ENCODE measurements at places on chromosomes 2 and 18.

GRCh38 chr2:187986390-187987105, 305.1 kb upstream of the GULP1 start:
- no peak for DNase-seq

GRCh38 chr2:2703762-2704427, 372.8 kb upstream of the MYT1L start:
- no peak for DNase-seq

DNA sequence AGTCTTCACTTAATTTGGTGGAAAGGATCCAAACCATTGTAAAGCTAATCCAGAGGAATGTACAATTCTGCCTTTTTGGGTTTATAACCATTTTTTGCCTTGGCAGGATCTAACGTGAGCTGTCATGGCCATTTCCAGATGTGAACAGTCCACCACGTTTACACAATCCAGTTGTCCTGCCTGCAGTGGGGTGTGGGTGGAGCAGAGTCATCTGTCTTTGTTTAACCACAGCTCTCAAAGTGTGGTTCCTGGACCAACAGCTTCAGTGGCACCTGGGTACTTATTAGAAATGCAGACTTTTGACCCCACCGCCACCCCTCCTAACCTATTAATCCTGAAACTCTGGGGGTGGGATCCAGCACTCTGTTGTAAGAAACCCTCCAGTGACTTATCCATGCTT, 35.9 kb downstream of the FHOD3 start:
- DNase-seq = no peak

DNA sequence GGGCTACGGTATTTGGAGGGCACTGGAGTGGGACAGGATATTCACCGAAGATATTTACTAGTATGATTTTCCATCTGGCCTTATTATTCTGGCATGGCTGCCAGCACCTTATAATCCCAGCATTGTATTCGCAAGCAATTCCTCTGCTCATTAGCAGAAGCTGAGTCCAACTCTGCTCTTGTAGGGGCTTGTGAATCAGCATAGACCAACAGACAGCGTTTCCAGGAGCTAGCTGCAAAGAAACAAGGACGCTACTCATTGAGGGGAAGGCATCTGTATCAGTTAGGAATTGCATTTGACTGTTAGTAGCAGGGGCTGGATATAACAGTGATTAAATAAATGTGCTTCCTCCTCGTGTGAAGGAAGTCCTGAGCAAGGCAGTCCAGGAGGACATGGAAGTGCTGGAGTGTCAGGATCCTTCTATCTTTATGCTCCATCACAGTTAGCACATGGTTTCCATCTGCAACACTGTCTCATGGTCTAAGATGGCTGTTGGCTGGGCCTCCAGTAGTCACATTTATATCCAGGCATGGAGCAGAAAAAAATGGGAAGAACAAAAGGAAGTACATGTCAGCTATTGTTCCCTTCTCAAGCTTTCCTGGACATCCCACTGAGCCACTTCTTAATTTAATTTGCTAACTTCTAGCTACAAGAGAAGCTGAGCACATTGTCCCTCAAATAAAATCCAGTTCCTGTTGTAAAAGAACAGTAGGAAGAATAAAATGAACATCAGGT, 214.1 kb downstream of the C1D start:
- no peak for DNase-seq

GRCh38 chr2:179495315-179495714, 230.7 kb upstream of the SESTD1 start:
- DNase-seq = no peak

All from ecto neural progenitor cell (in vitro differentiated cells).